ENCODE measurements at places on chromosomes 6 and 20. TPM values are rescaled to one million over a fixed set of nuclear protein-coding genes. Genes with fewer than 3 reads are reported as not detected.
A peak's percentile ranks its signal among the peaks of the same experiment; 100 is the strongest.

DNA sequence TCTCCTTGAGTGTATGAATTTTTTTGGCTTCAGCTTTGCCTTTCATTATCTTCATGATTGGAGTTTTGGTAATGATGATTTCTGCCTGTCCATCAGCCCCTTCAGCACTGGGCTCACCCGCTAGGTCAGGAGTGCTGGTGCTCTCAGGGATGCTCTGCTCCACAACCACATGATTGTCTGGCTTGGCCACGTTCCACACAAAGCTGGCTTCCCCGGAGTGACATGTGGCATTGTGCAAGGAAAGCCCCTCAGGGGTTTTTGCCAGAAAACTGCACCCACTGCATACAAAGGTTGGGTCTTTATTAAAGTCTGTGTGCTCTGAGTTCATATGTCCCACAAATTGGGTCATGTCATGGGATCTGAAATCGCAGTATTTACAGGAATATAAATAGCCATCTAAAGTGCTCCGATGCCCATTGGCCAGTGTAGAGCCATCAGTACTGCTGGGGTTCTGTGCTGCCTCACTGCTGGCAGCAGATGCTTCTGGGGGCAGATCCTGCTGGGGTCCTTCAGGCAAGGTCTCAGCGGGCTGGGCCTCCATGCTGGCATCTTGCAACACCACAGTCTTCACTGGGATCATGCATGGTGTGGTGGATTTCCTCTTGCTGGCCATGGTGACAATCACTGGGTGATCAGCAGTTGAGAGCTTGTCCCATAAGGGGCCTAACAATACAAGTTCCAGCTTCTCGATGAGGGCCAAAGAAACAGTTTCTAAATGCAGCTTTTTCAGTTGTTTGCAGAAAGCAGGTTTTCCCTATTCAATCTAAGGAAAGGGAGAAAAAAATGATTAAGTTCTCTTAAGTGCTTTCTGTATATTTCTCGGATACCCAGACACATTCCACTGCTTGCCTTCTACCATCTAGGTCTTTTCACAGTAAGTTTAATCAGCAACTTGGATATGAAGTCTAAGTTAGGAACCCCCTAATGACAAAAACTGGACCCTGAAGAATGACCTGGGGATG is 67.2 kb downstream of the PLCG1 start:
- no peak for DNase-seq
- no peaks in the 10 kb centered on the region for H3K27me3 ChIP-seq
- H3K36me3 ChIP-seq = peaks cover 16% of the 10 kb centered on the region
- no peak overlapping the region for H3K27ac ChIP-seq
- H3K4me3 ChIP-seq = no peak overlapping the region
- no peaks in the 10 kb centered on the region for H3K4me1 ChIP-seq

The OR12D3 gene
- total RNA-seq = not detected

DNA sequence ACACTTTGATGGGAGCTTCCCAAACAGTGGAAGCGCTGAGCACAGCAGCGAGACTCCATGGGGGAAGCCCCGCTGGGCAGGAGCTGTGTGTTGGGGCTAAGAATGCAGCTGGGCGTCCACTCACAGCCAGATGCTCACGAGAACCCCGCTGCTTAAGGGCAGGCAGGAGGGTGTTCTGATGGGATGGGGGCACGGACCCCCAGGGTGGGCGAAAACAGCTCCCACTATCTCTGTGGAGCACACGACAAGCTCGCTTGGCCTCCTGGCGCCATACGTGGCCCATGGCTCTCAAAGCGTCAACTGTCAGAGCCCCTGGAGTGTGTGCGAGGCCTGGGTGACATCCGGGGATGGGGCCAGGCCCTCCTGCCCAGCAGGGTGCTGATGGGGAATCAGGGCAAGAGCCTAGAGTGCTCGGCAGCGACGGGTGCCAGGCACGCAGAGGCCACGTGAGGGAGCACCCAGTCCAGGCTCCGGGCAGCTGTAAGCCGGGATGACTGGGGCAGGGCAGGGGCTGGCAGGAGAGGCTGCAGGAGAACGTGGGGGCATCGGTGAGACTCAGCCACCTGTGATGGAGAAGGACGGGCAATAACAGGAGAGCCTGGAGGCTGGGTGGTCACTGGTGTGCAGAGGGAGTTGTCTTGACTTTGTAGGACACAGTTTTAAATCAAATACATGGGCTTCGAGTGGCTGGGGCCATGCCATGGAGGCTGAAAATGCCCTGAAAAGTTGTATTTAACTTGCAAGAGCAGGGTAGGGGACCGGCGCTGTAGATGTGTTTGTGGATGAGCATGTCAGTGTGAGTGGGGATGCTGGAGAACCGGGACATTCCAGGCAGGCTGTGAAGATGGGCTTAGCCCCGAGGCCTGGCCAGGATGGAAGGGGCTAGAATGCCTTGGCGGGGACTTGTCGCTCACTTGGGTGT is 27.3 kb downstream of the PYGB start:
- DNase-seq = peak; percentile 24
- no peak overlapping the region for H3K4me3 ChIP-seq
- H3K36me3 ChIP-seq = peaks cover 56% of the 10 kb centered on the region
- H3K27me3 ChIP-seq = no peaks in the 10 kb centered on the region

DNA sequence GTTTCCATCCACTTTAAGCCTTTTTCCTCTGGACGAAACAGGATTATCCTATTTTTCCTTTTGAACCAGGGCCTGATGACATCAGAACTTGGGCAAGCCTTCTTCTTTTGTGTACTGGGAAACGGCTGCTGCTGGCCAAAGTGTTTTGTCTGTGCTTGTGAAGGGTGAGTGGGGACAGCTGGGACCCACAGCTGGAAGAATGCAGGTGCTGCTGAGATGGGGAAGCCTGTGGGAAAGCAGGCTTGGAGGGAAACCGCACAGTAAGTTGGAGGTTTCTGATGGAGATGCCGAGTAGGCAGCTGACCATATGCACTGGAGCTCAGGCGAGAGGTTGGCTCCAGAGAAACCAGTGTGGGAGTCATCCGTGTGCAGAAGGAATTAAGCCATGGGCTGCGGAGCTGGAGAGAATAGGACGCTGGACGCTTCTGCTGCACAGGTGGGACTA is 8.5 kb upstream of the PSMG4 start:
- H3K4me1 ChIP-seq = peaks cover 20% of the 10 kb centered on the region
- peak; percentile 77 for DNase-seq
- no peak overlapping the region for H3K4me3 ChIP-seq
- H3K36me3 ChIP-seq = no peaks in the 10 kb centered on the region
- no peaks in the 10 kb centered on the region for H3K27me3 ChIP-seq
- H3K27ac ChIP-seq = no peak overlapping the region

GRCh38 chr20:2624190-2624589 is 28.2 kb upstream of the NOP56 start:
- peak overlapping the region; percentile 29 for H3K27ac ChIP-seq
- no peaks in the 10 kb centered on the region for H3K36me3 ChIP-seq
- no peak overlapping the region for H3K4me3 ChIP-seq
- H3K27me3 ChIP-seq = peaks cover under 1% of the 10 kb centered on the region

The KIF6 gene
- not detected for total RNA-seq

The TNFRSF6B gene
- 16.9 TPM for total RNA-seq

GRCh38 chr6:100482698-100483097 is 18.0 kb upstream of the SIM1 start:
- H3K36me3 ChIP-seq = no peaks in the 10 kb centered on the region
- H3K27me3 ChIP-seq = no peaks in the 10 kb centered on the region
- no peaks in the 10 kb centered on the region for H3K4me1 ChIP-seq
- H3K4me3 ChIP-seq = no peak overlapping the region

GRCh38 chr20:12966468-12967085 is 42.2 kb upstream of the SPTLC3 start:
- no peak overlapping the region for H3K4me3 ChIP-seq
- H3K36me3 ChIP-seq = no peaks in the 10 kb centered on the region
- no peak overlapping the region for H3K27ac ChIP-seq
- peak; percentile 58 for DNase-seq
- no peaks in the 10 kb centered on the region for H3K4me1 ChIP-seq

DNA sequence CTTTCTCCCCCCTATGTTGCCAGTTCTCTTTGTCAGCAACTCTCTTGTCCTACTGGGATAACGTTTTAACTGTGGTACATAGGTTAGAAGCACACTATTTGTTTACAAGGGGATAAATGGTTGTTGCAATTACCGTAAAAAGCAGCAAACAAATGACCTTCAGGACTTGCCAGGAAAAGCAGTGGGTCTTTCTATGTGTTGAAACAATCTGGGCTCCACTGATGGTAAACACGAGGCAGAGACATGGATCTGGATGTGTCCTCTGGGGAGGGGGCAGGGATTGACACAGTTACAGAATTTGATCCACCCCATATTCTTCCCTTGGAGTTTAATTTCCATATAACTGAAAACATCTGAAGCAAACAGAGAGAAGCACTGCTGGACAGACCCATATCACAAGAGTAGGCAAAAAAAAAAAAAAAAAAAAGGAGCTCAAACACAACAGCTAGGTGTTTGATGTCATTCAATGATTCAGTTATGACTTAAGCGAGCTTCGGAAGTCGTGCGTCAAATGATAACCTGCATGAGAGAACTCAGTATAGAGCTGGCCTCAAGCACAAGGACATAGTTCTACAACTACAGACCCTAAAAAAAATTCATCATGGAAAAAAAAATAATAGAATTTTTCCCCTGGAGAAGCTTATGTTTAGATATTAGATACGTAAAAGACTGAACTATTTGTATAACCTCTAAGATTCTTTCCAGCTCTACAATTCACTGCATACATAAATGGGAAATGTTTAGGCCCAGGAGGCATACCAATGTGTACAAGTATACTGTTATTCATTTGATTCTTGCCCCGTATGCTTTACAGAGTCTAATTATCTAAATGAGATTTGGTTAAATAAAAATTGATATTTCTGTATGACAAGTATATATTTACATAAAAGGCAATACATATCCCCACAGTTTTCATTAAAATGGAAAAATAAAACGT is 127.7 kb downstream of the ALDH8A1 start:
- no peaks in the 10 kb centered on the region for H3K4me1 ChIP-seq
- H3K27me3 ChIP-seq = no peaks in the 10 kb centered on the region
- H3K36me3 ChIP-seq = no peaks in the 10 kb centered on the region
- H3K27ac ChIP-seq = no peak overlapping the region

- H3K36me3 ChIP-seq = no peaks in the 10 kb centered on the region
- H3K4me1 ChIP-seq = no peaks in the 10 kb centered on the region
- no peak for DNase-seq
- no peaks in the 10 kb centered on the region for H3K27me3 ChIP-seq
- no peak overlapping the region for H3K4me3 ChIP-seq
Observed at GRCh38 chr6:115729036-115729435, 331.7 kb downstream of the FRK start.

GRCh38 chr6:2448826-2449571 is 203.6 kb upstream of the GMDS start:
- no peaks in the 10 kb centered on the region for H3K36me3 ChIP-seq
- DNase-seq = peak; percentile 44
- no peak overlapping the region for H3K27ac ChIP-seq

The KCNK15 gene
- total RNA-seq = not detected

DNA sequence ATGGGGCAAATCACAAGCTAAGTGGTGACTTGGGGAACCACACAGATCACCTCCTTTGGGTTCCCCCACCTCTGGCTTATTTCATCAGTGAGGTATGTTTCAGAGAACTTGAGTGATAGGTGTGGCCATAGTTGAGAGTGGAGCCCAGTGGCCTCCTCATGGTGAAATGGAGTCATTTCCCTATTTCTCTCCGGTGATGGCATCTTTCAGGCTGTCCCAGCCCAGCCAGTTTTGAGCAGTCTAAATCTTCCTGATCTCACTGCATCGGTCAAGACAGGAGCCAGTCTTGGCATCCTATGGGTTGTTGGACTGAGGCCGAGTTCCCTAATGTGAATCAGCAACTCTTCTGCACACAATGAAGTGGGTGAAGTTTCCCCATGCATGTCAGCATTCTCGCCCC is 132.4 kb downstream of the EYA2 start:
- H3K36me3 ChIP-seq = peaks cover 6% of the 10 kb centered on the region
- no peak overlapping the region for H3K27ac ChIP-seq
- no peaks in the 10 kb centered on the region for H3K4me1 ChIP-seq
- H3K4me3 ChIP-seq = no peak overlapping the region
- DNase-seq = no peak

Measured in stomach (tissue), 19 donors.